AML-193 (cell line): ENCODE measurements at places on chromosomes 1 and 21.

DNA sequence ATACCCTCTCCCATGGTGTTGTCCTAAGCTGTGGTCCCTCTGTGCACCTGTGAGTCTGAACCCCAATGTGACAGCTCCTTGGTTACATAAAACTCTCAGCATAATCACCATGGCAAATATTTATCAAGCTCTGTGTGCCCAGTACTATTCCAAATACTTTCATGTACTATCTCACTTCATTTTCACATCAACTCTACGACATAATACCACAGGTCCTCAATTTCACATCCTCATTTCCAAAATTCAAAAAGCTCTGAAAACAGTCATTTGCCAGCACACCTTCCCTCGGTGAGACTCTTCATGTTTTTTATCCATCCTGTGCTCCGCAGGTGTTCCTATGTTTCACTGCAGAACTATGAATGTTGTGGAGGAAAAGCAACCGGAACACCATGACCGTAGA is 12.4 kb upstream of the CREG1 start:
- DNase-seq: no peak

DNA sequence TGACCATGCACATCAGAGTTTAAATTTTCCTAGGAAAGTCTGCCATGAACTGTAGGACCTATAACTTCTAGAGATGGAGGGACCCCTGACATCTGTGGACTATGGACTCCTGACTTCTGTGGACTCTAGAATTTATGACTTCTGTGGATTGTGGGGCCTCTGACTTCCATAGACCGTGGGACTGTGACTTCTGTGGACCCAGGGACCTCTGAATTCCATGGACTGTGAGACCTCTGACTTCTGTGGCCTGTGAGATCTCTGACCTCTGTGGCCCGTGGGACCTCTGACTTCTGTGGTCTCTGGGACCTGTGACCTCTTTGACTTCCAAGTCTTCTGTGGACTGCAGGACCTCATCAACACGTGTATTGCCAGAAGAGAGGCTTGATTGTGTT is 36.7 kb downstream of the PEX14 start:
- no peak for DNase-seq

- DNase-seq: no peak
Observed at GRCh38 chr1:201310986-201311355, 27.7 kb downstream of the PKP1 start.

- DNase-seq: no peak
Observed at GRCh38 chr1:6378096-6378746, 15.3 kb downstream of the ACOT7 start.

DNA sequence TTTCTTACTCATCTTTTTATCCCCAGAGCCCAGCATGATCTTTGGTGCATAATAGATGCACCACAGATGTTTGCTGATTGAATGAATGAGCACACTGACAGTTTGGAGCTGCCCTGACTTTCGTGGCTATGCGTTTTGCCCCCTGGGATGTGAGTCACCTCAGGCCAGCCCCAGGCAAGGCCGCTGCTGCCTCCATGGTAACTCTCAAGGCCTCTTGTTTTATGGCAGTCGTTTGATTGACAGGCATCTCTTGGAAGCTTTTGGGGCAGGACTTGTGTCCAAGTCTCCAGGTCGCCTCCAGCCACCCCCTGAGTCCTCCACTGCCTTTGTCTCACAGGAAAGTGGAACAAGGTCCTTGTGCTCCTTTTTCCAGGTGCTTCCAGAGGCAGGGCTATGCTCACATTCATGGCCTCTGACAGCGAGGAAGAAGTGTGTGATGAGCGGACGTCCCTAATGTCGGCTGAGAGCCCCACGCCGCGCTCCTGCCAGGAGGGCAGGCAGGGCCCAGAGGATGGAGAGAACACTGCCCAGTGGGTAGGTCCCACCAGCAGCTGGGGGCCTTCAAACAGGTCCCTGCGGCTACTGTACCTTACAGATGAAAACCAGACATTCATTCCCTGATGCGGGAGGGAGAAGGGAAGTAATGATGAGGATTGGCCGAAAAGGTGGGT is 11.2 kb downstream of the PSEN2 start:
- no peak for DNase-seq

- no peak for DNase-seq
Observed at GRCh38 chr1:84156210-84156621, 12.1 kb downstream of the PRKACB start.

DNA sequence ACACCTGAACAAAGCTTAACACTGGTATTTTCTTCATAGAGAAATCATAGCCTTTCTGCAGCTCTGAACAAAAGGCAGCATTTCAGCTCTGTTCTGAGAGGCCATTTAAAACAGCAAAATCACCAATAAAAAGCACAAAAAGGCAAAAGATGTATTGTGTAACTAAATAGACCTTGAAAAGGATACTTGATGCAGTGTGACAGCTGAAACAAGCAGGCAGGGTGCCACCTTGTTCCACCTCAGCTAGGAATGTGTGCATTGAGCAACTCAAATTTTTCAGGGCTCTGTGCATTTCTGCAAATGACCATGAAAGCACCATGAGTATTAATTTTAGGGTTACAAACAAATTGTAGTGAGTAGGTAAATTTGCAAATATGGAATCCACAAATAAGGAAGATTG is 65.8 kb downstream of the RHOU start:
- no peak for DNase-seq

DNA sequence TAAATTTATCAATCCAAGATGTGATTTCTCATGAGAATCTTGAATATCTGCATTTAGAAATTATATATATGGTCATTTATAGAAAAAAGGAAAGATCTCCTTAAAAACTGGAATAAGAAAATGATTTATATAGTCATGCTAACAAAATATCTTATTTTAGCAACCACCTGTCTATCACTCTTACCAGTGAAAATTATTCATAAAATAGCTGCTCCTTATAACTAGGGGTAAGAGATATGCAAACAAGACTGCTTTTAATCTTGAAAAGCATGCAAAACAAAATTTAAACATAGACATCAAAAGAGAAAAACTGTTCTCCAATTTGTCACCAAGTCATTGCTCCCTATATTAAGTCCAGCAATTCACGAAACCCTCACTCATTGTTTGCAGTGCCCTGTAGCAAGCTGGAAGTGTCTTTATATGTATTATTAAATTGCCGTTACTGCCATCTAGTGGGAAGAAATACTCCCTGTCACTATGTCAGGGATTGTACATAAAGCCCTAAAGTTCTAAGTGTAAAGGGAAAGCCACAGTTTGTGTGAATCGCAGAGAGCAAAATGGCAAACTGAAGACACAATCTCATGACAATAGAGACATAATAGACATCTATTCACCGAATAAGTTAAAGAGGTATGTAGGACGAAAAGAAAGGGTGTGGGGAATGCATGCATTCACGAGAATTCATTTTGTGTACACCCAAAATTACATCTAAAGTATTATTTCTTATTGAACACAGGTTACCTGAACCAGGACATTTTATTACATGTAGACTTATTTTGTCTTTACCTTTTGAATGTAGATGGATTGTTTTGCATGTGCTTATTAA is 600.5 kb downstream of the USP25 start:
- DNase-seq: peak; percentile 48
